ENCODE measurements at places on chromosomes 5 and 9.

DNA sequence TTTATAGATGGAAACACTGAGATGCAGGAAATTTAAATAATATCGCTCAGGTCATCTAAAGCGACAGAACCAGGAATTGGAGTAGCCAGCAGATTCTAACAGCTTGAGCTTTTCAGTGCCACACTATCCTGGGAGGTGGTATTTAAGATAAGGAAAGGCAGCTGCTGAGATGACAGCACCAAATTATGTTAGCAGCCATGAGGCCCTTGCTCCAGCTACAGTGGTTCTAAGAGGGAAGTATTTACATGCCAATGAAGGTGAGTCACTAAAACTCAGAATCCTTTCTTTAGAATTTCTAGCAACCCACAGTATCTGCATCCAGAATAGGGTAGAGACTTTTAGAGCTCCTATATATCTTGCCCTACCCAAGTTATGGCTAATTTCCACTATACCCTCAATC is 127.0 kb upstream of the VLDLR start:
- no peak for DNase-seq

DNA sequence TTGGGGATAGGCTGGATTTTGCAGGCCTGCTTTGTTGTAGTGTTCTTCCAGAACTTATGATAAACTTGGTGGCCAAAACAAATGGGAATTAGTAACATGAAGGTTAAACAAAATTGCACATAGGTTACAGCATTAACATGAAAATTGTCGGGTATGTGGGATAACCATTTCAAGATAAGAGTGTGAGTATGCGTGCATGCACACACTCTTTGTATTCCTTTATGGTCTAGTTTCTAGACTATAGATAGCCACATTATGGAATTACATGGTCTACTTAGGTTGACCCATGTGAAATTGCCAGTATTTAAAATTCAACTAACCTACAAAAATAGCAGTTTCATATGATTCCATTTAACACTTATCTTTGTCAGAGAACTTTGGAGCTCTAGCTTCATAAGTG is 1.4 kb downstream of the HMGCR start:
- DNase-seq: no peak

GRCh38 chr9:100602342-100602801 is 24.5 kb downstream of the CAVIN4 start:
- DNase-seq: no peak

GRCh38 chr9:97237951-97238889 is 69.2 kb upstream of the CCDC180 start:
- DNase-seq: peak; percentile 59

GRCh38 chr5:127586811-127587210 is 62.1 kb upstream of the CTXN3 start:
- no peak for DNase-seq

DNA sequence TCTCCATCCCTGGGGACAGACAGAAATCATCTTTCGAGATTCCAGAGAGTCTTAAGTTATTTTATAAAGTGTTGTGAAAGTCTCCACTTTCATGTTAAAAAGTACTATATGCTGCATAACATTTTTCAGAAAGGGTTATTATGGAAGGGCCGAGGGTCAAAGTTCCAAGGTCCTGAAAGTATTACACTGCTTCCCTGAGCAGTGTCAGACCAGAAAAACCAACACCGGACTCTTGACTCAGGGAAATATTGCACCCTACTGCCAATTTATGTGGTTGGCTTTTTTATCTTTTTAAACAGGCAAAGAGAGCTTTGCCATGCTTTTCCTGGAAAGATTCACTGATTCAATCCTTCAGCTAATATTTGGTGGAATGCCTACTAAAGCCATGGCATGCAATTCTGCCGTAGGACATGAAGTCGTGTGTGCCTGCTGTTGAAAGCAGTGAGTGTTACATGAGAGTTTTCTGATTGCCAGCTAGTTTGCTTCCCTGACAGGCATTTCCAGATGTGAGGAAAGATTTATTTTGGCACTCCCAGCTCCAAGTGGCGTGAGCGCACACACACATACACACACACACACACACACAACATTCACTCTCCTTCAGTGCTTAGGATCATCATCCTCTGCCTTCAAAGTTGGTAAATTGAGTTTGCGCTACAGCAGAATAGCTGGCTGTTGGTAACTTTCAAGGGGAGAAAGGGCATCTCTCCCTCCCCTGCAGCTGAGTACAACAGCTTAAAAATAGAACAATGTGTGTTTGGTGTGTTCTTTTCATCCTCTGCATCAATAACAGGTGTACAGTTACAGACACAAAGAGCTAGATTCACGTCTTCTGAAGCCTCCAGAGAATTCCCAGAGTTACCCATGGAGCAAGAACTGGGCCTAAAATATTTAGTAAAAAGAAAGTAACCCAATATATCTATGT is 45.6 kb downstream of the SLC1A3 start:
- no peak for DNase-seq

- no peak for DNase-seq
Observed at GRCh38 chr5:134110382-134110781, 4.1 kb upstream of the TCF7 start.

- DNase-seq: no peak
Observed at GRCh38 chr9:110410961-110411360, 73.3 kb upstream of the TXNDC8 start.

DNA sequence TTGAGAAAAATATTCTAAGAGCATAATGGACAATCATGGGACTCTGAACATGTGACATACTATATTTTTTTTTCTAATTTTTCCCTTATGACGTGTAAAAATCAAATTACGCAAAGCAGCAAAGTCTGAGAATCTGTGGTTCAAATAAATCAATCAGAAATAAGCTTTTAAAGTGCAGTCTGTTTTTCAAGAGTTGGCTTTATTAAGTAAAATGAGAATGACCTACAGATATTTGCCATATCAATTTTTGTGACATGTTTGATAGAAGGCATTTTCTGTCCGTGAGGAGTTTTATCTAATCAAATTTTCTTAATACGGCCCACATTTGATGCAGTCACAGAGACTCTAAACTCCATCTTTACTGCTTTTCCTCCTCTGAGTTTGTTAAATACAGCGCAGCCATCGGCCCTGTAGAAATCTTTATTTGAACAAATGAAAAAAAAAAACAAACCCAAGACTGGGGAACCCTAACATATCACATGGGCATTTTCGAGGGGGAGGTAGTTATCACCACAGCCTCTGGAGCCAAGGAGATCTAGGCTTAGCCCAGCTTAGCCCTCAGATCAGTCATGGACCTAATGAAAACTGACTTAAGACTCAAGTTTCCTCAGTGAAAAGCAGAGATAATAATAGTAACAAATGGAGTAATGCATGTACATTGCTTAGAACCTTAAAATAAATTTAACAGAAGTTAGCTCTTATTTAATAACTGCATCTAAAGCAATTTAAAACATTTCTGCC is 263.6 kb upstream of the C9orf72 start:
- DNase-seq: no peak

GRCh38 chr9:94719878-94720277 is 6.6 kb upstream of the AOPEP start:
- no peak for DNase-seq

DNA sequence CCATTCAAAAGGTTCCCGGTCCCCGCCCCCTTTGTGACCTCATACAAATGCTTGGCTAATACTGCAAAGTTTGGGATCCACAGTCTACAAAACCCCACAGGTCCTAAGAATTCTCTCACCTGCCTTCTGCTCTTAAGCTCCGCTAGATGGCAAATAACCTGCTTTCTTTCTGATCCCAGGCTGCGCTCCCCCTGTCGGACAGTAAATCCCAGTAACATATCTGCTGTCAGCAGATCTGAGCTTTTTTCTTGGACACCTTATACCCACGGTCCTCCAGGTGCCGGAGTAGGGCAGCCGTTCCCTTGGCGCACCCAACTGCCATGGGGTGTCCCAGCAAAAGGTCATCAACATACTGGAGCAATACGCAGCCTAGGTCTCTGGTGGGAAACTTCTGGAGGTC is 39.0 kb upstream of the PPP1R26 start:
- no peak for DNase-seq
